ENCODE measurements at places on chromosomes 3 and 15. TPM values are rescaled to one million over a fixed set of nuclear protein-coding genes. Genes with fewer than 3 reads are reported as not detected.

ITIH3 gene
- total RNA-seq, result 3.7 TPM

GOLGA6L4 gene
- total RNA-seq, result 3.6 TPM

SLC6A20 gene
- 0.32 TPM for total RNA-seq

MME gene
- total RNA-seq, result 3.2 TPM

ANO10 gene
- 21.1 TPM for total RNA-seq

SNTN gene
- not detected for total RNA-seq
